IPS DF 19.7 (cell line): ENCODE measurements at places on chromosomes 6 and 20.

- DNase-seq: no peak
Measured at GRCh38 chr6:122042380-122042779, 357.1 kb upstream of the HSF2 start.

- no peak for DNase-seq
Measured at GRCh38 chr20:34403063-34403827, 40.2 kb downstream of the ITCH start.

DNA sequence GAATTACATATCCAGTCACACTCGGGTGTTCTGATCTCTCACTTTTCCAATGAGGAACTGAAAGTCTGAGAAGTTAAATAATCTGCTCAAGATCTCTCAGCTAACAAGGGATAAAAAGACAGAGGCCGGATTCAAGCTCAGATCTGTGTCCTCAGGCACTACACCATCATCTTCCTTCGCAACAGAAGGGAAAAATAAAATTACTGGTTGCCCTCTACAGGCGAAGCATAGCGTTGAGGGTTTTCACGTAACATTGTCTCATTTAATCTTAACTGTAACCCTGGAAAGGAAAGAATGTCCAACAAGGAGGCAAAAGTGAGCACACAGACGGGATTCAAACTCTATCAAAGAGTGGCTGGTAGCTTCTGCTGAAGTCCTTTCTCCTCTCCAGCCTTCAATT lies 67.8 kb upstream of the ANKEF1 start:
- DNase-seq: no peak

- DNase-seq: no peak
Measured at GRCh38 chr6:3843379-3844096, 5.6 kb upstream of the FAM50B start.

GRCh38 chr6:27593861-27594260 lies 121.0 kb upstream of the ZNF184 start:
- no peak for DNase-seq

DNA sequence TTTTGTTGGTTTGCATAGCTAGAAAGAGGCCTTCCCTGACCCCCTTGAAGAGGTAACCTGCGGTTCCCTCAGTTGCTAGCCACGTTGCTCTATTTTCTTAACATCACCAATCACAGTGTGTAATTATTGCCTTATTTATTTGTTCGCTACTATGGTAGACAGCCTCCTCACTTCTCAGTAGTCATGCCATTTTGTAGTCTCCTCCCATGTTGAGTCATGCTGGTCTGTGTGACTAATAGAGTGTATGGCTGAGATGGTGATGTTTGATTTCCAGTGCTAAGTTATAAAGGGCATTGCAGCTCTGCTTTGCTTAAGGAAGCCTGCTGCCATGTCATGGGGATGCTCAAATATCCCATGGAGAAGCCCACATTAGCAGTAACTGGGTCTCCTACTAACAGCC lies 236.6 kb upstream of the CHD6 start:
- DNase-seq: no peak

DNA sequence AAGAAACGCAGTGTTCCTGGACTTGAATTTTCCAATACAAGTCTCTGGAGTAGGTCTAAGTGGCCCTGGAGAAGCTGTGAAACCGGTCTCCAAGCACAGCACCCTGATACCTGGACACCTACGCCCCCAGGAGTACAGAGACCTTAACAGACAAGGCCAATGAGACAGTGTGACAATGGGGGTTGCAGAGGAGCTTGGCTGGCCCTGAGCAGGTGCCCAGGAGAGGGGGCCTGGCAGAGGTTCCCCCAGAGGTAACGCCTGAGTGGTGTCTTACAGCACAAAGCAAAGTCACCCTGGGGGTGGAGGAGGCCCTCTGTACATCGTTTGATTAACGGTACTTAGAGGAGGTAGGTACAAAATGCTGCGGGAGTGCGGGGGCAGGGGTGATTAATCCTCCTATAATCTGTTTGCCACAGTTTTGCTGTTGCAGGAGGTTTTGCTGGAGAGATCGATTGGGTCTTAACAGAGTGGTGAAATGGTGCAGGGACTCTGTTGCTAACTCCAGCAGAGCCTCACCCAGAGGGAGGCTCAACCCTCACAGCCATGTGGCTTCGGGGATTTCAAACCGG lies 37.3 kb upstream of the APCDD1L start:
- no peak for DNase-seq
